ENCODE measurements at places on chromosomes 7 and 10.

DNA sequence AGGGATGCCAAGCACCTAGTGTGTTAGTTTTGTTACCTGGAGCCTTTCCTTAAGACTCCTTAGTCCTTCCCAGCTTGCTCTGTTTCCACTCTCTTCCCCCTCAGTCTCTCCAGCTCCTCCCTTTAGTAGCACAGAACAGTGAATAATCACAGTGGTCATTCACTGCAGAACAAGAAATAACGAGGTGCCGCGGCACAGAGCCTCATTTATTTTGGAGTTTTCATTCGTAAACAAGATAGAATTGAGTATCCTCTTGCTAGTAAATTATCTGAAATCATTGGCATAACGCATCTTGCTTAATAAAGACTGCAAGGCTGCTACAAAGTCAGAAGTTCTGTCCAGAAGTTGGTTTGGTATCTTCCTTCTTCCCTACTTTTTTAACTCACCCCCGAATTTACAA, 129.3 kb upstream of the LANCL2 start:
- ATAC-seq, result no peak

DNA sequence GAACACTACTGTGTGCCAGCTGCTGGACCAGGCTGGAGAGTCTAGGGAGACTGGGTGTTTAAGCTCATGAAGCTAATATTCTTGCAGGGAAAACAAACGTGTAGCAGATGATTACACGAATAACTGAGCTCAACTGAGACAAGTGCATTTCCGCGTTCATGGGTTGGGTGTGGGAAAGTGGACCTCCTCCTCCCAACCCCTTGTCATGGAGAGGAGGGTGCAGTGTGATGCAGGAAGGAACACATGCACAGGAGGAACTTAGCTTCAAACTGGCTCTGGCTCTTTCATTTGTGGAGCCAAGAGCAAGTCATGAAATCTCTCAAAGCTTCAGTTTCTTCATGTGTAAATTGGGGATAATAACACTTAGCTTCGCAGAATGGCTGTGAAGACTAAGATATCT, 204.3 kb downstream of the ARHGAP12 start:
- no peak for ATAC-seq

- no peak for ATAC-seq
Measured at GRCh38 chr7:142568435-142569097, 180.7 kb upstream of the PRSS1 start.

- peak; percentile 93 for ATAC-seq
Measured at GRCh38 chr10:86535132-86535882, 13.7 kb upstream of the WAPL start.

DNA sequence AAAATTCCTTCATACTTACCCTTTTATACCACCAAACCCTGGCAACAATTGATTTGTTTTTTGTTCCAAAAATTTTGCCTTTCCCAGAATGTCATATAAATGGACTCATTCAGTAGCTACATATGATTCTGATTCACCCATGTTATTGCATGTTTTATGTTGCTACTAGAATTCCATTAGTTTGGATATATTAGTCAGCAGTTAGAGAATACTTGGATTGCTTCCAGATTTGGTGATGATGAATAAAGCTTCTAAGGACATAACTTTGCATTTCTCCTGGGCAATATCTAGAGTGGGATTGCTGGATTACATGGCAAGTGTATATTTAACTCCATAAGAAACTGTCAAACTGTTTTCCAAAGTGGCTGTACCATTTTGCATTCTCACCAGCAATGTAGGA, 806.9 kb downstream of the DNAJB9 start:
- ATAC-seq, result no peak

DNA sequence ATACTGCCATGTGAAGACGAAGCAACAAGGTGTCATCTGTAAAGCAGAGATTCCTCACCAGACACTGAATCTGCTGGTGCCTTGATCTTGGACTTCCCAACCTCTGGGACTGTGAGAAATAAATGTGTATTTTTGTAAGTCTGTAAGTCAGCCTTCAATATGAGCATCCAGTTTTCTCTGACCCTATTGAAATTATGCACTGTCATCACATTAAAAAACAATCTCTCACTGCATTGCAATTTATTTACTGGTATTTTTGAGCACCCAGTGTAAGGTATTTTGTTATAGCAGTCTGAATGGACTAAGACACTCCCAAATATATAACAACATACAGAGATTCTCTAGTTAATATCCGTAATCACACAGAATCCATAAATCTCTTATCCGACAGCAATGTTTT, 77.5 kb upstream of the CDK6 start:
- no peak for ATAC-seq
